Lower lobe of right lung (tissue), 2 donors: ENCODE measurements at places on chromosomes 13 and 19. TPM values are rescaled to one million over a fixed set of nuclear protein-coding genes. Genes with fewer than 3 reads are reported as not detected.

GRCh38 chr19:34256835-34257558 lies 2.6 kb downstream of the GARRE1 start:
- no peak overlapping the region for H3K27ac ChIP-seq
- H3K4me1 ChIP-seq = peaks cover 27% of the 10 kb centered on the region
- DNase-seq = no peak
- H3K36me3 ChIP-seq = peaks cover 8% of the 10 kb centered on the region
- no peaks in the 10 kb centered on the region for H3K27me3 ChIP-seq
- H3K4me3 ChIP-seq = no peak overlapping the region

- DNase-seq = peak; percentile 96
- H3K4me3 ChIP-seq = peak overlapping the region; percentile 67
- no peaks in the 10 kb centered on the region for H3K27me3 ChIP-seq
- H3K27ac ChIP-seq = peak overlapping the region; percentile 98
Measured at GRCh38 chr19:40420766-40421765, 4.7 kb downstream of the SERTAD1 start.

DNA sequence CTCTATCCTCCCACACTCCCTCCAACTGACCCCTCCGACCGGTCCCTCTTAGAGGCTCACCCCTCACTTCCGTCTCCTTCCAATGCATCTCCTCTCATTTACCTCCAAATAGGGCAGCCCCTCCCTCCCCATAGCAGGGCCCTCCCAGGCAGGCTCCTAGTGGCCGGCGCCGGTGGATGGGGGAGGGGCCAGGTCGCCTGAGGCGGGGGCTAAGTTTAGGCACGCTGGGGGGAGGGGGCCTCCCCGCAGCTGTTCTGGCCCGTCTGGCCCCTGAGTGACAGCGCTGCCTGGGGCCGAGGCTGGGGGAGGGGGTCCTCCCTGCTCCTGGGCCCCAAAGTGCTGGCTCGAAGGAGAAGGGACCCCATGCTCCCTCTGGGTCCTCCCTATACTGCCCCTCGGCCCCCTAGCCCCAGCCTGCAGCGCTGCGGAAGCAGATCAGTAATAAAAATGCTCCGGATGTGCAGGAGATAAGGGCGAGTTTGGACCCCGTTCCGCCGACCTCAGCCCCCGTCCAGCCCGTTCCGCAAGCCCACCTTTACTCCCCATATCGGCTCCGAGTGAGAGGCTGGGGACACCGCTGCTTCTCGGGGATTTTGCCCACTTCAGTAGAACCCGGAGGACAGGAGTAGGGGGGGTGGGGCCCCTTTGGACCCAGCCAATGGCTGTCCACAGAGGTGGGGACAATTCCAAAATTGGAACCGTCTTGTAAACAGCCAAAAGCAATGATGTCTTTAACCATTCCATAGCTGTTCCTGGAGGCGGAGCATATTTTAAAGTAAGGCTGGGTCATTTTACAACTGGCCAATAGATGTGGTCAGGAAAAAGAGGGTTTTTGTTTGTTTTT lies 4.0 kb downstream of the RTN2 start:
- H3K4me3 ChIP-seq = peak overlapping the region; percentile 63
- H3K4me1 ChIP-seq = peaks cover 27% of the 10 kb centered on the region
- no peak for DNase-seq
- peak overlapping the region; percentile 33 for H3K27ac ChIP-seq

GRCh38 chr13:76523740-76524340 lies 362.4 kb downstream of the KCTD12 start:
- no peaks in the 10 kb centered on the region for H3K4me1 ChIP-seq
- H3K27me3 ChIP-seq = no peaks in the 10 kb centered on the region
- H3K4me3 ChIP-seq = no peak overlapping the region
- H3K27ac ChIP-seq = no peak overlapping the region

GRCh38 chr13:41500511-41500910 lies 43.2 kb downstream of the RGCC start:
- H3K27ac ChIP-seq = no peak overlapping the region
- no peaks in the 10 kb centered on the region for H3K36me3 ChIP-seq
- H3K27me3 ChIP-seq = no peaks in the 10 kb centered on the region
- DNase-seq = no peak

DNA sequence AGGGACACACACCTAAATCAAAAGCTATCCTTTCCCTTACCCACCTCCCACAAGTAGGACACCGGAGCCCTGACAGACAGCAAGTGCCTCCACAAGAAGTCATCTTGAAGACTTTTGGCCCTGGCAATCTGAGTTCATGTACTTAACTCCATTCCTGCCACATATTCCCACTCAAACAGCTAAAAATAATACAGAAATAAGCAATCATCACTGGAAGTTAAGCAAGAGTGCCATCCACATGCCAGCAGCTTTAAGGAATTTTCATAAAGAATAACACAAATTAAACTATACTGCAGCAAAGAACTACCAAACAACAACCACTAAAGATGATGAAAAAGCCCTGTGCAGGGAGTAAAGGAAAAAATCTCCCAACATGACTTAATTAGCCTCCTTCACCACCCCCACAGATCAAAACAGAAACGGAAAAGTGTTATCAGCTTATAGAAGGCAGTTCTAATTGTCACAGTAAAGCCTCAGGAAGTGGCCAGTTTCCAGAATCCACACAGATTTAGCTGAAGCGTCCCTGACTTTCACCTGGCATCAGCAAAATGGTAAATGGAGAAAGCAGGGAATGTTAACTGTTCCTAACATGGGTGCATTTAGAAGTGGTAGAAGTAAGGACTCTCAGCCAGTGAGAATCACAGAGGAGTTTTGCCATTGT lies 343.9 kb downstream of the TBC1D4 start:
- no peak overlapping the region for H3K4me3 ChIP-seq
- H3K27me3 ChIP-seq = no peaks in the 10 kb centered on the region
- no peak for DNase-seq
- no peaks in the 10 kb centered on the region for H3K36me3 ChIP-seq
- no peaks in the 10 kb centered on the region for H3K4me1 ChIP-seq

GRCh38 chr19:48632692-48633147 lies 4.5 kb downstream of the DBP start:
- H3K27me3 ChIP-seq = no peaks in the 10 kb centered on the region
- H3K27ac ChIP-seq = peak overlapping the region; percentile 96
- H3K4me3 ChIP-seq = no peak overlapping the region
- peaks cover 49% of the 10 kb centered on the region for H3K36me3 ChIP-seq
- peaks cover 73% of the 10 kb centered on the region for H3K4me1 ChIP-seq
- DNase-seq = no peak

- no peaks in the 10 kb centered on the region for H3K27me3 ChIP-seq
- DNase-seq = no peak
- no peaks in the 10 kb centered on the region for H3K36me3 ChIP-seq
- H3K4me1 ChIP-seq = no peaks in the 10 kb centered on the region
- H3K4me3 ChIP-seq = no peak overlapping the region
Measured at GRCh38 chr13:80840316-80840976, 499.5 kb upstream of the SPRY2 start.

- no peak overlapping the region for H3K27ac ChIP-seq
- no peaks in the 10 kb centered on the region for H3K4me1 ChIP-seq
- H3K27me3 ChIP-seq = no peaks in the 10 kb centered on the region
- H3K36me3 ChIP-seq = peaks cover 26% of the 10 kb centered on the region
Measured at GRCh38 chr19:5154799-5155426, 185.7 kb downstream of the PTPRS start.

GRCh38 chr19:16520074-16520973 lies 21.9 kb downstream of the CHERP start:
- no peak overlapping the region for H3K27ac ChIP-seq
- H3K36me3 ChIP-seq = peaks cover 91% of the 10 kb centered on the region

DNA sequence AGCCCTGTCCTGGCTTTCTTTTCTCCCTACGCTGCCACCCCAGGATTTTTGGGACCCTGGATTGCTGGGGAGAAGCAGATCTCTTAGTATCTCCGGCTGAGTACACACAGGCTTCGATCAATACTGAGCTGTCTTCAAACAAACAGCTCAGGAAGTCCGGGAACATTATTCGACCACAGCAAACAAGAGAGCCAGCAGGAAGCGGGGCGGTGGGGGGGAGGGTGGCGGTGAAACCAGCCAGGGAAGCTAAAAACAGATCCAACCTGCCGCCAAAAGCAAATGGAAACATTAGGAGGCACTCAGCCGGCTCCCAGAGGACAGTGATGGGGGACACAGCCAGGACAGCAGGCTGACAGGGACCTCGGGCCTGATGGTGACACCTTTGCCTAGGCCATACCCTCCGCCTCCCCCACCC lies 12.2 kb upstream of the BCAM start:
- H3K27ac ChIP-seq = peak overlapping the region; percentile 71
- no peak for DNase-seq
- peaks cover 6% of the 10 kb centered on the region for H3K4me1 ChIP-seq
- no peaks in the 10 kb centered on the region for H3K27me3 ChIP-seq

DNA sequence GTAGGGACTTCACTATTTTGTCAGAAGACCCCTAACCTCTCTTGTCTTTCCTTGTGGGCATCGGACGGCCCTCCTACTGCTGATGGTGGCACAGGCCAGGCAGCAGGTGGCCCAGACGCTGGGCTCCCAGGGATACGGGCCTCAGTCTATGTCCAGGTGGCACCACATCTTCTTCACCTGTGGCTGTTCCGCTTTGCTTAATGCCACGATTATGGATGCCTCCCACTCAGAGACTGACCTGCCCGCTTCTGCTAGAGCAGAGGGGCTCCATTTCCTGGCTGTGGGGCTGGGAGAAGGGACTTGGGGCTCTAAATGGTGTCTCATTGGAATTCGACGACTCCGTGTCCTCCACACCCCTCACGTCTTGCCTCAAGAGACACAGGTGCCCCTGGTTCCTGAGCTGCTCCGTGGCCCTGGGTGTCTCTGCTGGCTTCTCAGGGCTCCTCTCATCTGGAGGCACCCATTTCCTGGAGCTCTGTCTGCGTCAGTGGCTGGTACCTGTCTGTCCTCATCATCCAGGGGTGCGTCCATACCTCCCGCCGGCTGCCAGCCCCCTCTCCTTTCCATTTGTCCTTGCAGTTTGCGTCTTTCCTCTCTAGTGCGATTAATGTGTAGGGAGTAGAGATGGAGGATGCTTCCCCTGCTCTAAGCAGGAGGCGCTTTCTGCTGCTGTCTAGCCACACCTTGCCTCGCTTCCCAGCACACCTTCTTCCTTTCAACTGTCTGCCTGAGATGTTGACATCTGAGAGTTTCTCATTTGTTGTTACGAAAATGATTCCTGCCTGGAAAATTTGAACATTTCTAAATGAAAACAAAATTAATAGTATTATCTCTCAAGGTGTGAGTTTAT lies 63.4 kb downstream of the TEX29 start:
- H3K27ac ChIP-seq = no peak overlapping the region
- no peaks in the 10 kb centered on the region for H3K27me3 ChIP-seq
- DNase-seq = no peak
- no peaks in the 10 kb centered on the region for H3K36me3 ChIP-seq
- no peak overlapping the region for H3K4me3 ChIP-seq
- no peaks in the 10 kb centered on the region for H3K4me1 ChIP-seq

DNA sequence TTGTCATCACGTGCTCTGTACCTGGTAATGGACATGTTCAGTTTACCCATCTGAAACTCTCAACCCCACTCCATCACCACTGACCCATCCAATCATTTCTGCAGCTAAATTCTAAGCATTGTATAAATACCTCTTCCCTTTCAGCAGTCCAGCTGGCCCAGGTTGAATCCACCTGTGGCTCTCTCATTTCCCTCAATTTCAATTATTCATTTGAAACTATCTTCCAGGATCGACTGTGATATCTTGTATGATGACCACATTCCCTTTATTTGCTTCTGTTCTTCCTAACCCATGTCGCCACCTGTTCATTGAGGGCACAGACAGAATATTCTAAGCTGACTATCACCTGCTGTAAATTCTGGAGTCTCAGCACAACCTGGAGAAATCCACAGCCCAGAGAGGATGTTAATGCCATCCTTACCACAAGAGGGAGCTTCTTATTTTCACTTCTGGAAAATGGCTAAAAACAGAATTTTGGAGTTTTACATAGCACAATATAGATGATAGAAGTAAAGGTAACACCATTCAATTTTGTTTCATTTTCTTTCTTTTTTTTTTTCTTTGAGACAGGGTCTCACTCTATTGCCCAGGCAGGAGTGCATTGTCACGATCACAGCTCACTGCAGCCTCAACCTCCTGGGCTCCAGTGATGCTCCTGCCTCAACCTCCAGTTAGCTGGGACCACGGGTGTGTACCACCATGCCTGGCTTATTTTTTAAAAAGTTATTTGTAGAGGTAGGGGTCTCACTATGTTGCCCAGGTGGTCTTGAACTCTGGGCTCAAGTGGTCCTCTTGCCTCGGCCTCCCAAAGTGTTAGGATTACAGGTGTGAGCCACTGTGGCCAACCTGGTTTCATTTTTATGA lies 38.6 kb downstream of the ZNF823 start:
- peaks cover 6% of the 10 kb centered on the region for H3K4me1 ChIP-seq
- H3K27ac ChIP-seq = no peak overlapping the region
- no peaks in the 10 kb centered on the region for H3K36me3 ChIP-seq
- H3K27me3 ChIP-seq = no peaks in the 10 kb centered on the region

DNA sequence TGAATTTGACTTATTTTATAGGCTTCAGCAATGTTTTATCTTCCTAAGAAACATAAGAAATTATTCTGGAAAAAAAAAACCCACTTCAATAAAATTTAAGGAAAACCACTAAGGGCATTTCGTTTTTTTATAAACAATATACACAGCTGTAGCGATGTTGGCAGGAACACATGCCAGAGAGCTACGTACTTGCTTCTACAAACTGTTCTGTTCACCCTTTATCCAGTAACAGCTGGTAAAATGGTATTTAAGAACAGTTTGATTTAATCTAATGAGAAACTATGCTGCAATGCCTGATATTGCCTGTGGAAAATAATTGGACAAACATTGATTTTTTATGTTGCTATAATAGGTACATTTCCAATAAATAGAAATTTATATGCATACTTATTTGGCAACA lies 137.2 kb upstream of the DACH1 start:
- H3K36me3 ChIP-seq = no peaks in the 10 kb centered on the region
- no peaks in the 10 kb centered on the region for H3K4me1 ChIP-seq
- H3K27ac ChIP-seq = no peak overlapping the region
- H3K4me3 ChIP-seq = no peak overlapping the region
- no peak for DNase-seq

DNA sequence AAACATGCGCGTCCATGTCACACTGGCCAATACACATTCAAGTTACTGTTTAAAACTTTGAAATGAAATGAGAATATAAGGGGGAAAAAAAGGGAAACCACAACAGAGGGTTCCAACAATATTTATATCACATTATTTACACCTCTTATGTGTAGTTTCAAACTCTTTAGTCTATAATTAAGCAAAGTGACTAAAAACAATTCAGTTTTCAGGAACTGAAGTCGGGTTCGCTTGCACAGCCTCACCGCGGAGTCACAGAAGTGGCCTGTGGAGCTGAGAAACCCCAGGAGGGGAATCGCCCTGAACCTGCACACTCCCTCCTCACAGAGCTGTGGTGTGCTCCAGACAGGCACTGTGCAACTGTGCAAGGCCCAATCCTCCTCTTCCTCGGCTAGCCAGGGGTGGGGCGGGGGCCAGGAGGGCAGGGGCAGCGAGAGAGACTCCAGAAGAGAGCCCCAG lies 75.9 kb downstream of the STK24 start:
- no peaks in the 10 kb centered on the region for H3K27me3 ChIP-seq
- no peak for DNase-seq
- H3K4me1 ChIP-seq = peaks cover 71% of the 10 kb centered on the region
- H3K27ac ChIP-seq = no peak overlapping the region
- no peak overlapping the region for H3K4me3 ChIP-seq

GRCh38 chr13:34419025-34419424 lies 523.0 kb upstream of the NBEA start:
- no peak for DNase-seq
- no peaks in the 10 kb centered on the region for H3K36me3 ChIP-seq
- no peaks in the 10 kb centered on the region for H3K4me1 ChIP-seq
- H3K27ac ChIP-seq = no peak overlapping the region
- no peaks in the 10 kb centered on the region for H3K27me3 ChIP-seq

The SULT2B1 gene
- total RNA-seq = 14.4 TPM

The ATP1A3 gene
- total RNA-seq = 0.97 TPM

The LGALS4 gene
- 4.2 TPM for total RNA-seq

The CFD gene
- 282 TPM for total RNA-seq

The MYDGF gene
- 91.6 TPM for total RNA-seq

The ZNF536 gene
- total RNA-seq = 0.12 TPM

The ANGPTL4 gene
- 11.0 TPM for total RNA-seq

The KATNAL1 gene
- 18.4 TPM for total RNA-seq

The ZNF525 gene
- total RNA-seq = 12.8 TPM

The ZNF560 gene
- 0.83 TPM for total RNA-seq

The ZNF573 gene
- 9.7 TPM for total RNA-seq
